ENCODE measurements at places on chromosomes 4 and X.

- DNase-seq: no peak
Measured at GRCh38 chr4:173282626-173283025, 51.5 kb downstream of the HMGB2 start.

DNA sequence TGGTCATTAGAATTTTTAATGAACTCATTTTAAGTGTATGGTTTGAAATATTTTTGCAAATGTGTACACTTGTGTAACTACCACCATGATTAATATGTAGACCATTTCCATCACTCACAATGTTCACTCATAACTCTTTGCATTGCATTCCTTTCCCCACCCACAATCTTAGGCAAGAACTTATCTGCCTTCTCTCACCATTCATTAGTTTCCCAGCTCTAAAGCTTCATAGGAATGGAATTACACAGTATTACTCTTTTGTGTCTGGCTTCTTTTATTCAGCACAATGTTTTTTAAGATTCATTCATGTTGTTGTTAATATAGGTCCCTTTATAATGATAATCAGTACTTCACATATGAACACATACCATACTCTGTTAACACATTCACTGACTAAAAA is 106.1 kb downstream of the ARAP2 start:
- no peak for DNase-seq

DNA sequence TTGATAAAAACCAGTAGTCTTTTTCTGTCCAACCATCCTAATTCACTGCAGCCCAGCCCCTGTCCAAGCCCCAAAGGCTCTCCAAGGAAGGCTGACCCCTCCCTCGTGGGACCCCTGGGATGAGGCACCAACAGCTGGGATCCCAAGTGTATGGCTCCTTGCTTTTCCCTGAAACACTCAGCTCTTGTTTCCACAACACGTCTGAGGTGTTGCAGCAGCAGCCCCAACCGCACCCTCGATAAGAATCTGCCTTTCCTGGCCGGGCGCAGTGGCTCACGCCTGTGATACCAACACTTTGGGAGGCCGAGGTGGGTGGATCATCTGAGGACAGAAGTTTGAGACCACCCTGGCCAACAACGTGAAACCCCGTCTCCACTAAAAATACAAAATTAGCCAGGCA is 17.0 kb upstream of the ATP6AP2 start:
- DNase-seq: no peak

- no peak for DNase-seq
Measured at GRCh38 chr4:6826781-6827508, 44.4 kb downstream of the KIAA0232 start.

DNA sequence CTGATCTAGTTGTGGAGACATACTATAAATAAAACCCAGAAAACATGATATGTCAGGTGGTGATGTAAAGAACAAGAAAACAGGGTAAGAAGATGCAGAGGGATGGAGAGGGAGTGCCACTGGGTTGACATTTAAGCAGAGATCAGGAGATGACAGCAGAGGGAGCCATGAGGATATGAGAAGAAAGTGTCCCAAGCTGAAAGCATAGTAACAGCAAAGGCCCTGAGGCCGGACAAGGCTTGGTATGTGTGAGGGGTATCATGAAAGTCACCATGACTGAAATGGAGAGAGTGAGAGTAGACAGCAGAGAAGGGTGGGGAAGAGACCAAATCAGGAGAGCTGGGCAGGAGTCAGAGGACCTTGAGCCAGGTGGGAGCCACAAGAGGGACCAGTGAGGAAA is 3.4 kb downstream of the GPKOW start:
- no peak for DNase-seq

GRCh38 chr4:149108626-149109025 is 666.4 kb upstream of the NR3C2 start:
- DNase-seq: no peak

- no peak for DNase-seq
Measured at GRCh38 chr4:153038623-153039311, 102.6 kb downstream of the FHDC1 start.

GRCh38 chr4:17153572-17153971 is 255.1 kb upstream of the LDB2 start:
- DNase-seq: no peak

GRCh38 chr4:130183766-130184165 is 1087.8 kb downstream of the C4orf33 start:
- no peak for DNase-seq

GRCh38 chr4:55545641-55546505 is 836 bp downstream of the CLOCK start:
- no peak for DNase-seq

- DNase-seq: no peak
Measured at GRCh38 chrX:13495232-13495631, 74.2 kb upstream of the EGFL6 start.

DNA sequence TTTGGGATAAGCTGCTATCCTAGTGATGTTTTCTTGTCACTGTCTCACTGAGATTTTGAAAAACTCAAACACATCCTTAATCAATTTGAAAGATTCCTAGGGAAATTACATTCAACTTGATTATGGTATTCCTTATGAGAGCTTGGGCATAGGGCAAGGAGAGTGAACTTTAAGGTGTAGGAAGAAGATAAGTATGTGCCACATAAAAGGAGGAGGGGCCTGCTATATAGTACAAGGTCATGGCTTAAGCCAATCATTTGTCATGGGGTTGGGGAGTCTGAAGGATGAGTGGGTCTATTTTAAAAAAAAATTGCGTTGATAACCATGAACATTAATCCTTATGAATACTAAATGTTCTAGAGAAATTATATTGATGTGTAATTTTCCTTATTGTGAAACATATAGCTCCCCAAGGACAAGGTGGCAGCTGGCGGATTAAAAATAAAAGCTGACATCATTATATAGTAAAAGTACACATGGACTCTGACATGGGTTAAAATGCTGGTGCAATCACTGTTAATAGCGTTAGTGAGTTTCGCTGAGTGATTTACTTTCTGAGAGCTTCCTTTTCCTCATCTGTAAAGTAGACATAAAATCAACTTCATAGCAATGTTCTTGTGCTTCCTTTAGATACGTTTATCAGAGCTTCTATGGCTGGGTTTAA is 17.4 kb downstream of the GALNT7 start:
- DNase-seq: no peak

GRCh38 chr4:164529486-164529885 is 224.4 kb upstream of the SMIM31 start:
- DNase-seq: no peak

- no peak for DNase-seq
Measured at GRCh38 chr4:78940752-78941151, 1.5 kb upstream of the PAQR3 start.

GRCh38 chrX:23737413-23737812 is 5.7 kb downstream of the ACOT9 start:
- no peak for DNase-seq

DNA sequence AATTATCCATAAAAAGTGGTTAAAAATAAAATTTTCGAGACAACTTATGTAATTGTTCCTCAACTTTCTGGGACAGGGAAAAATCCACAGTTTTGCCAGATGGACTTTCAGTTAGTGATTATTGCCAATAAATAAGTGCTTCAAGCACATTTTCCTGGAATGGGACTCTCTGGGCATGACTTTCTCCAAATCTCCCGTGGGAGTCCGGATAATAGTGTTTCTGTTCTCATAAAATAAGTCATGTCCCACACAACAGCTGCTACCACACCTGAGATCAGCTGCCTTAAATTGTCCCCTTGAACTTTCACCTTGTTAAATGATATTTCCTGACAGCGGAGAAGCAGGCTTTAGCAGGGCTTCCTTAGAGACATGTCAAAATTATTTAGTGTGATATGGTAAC is 133.4 kb upstream of the NAP1L5 start:
- DNase-seq: no peak

- DNase-seq: no peak
Measured at GRCh38 chr4:135244056-135244455, 1042.5 kb upstream of the PABPC4L start.

GRCh38 chr4:2449051-2449450 is 19.9 kb upstream of the RNF4 start:
- DNase-seq: no peak

GRCh38 chrX:87571964-87572363 is 54.4 kb downstream of the KLHL4 start:
- no peak for DNase-seq

DNA sequence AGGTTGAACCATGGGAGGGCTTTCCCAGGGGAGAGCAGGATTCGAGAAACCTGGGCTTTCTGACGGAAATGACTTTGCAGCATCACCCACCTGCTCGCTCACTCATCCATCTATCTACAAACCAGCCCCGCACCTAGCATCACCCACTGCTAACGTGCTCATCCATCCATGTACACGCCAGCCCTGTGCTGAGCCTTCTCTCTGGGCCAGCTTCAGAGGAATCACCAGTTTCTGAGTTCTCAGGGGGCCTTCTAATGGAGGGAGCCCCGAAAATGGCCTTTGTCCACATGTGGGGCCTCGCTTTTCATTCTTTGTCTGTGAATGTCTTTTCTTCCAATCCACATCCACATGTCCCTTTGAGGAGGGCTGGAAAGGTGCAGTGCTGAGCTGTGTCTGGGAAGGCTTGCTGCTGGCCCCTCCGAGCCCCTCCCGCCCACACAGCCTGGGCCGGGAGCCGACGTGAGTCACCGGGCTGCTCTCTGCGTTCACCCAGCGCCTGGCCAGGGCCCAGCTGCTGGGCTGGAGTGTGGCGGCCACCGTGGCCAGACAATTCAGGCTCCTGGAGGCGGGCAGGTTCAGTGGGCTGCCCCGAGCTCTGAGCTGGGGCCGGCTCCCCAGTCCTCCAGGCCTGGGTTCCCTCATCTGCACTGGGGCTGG is 14.7 kb downstream of the SORCS2 start:
- DNase-seq: no peak

- DNase-seq: no peak
Measured at GRCh38 chr4:56007154-56007553, 58.4 kb downstream of the CEP135 start.

DNA sequence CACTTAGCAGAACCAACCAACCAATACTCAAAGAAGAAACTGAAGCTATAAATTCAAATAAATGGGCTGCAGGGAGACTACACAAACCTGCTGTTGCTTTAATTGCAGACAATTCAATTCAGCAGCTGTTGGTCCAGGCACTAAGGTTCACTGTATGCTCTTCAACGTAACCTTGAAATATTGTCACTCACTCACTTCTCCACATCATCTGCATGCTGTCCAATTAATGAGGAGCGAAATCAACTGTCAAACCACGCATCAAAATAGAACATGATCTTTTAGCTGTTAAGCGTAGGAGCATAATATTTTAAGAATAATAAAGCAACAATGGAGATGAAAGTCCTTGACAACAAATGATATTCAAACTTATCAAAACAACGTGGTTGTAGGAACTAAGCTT is 17.0 kb downstream of the ENOX2 start:
- DNase-seq: no peak

- DNase-seq: no peak
Measured at GRCh38 chr4:138952411-138952810, 63.2 kb upstream of the NOCT start.

DNA sequence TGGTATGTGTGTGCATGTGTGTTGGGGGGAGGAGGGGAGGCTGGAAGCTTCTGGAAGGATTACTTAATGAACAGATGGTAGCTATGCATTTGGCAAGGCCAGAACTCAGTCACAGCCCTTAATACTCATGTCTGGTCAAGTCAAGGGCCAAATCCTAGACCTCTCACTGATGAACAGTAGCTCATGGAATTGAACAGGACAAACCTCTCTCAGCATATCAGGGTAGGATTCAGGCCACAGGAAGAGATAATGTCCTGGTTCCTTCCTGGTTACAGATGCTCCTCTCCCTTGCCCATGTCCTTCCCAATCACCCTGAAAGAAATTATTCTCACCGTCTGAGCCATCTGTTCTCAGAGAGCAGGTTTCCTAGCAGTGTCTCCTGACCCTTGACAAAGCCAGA is 165.7 kb downstream of the SOWAHB start:
- DNase-seq: peak; percentile 62

DNA sequence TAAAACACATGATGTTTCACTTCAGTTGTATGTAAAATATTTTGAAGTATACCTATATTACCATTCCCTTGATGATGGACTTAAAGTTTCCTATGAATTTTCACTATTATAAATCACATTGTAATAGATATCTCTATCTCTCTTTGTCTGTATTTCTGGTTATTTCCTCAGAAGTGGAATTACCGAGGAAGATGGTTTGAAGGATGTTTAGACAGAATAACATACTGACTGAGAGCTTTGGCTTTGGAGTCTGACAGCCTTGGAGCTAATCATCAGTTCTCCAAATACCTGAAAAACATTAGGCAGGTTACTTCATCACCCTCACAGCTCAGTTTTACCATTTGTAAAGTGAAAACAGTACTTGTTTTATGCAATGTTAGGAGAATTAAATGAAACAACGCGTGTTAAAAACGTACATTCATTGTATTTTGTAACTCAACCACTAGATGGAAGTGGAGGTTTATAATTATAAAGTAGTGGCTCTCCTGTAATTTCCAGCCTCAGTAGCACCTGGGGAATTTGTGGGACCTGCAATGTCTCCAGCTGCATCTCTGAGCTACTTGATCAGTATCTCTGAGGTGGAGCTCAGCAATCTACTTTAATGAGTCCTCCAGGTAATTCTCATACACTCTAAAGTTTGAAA is 14.3 kb downstream of the JCHAIN start:
- no peak for DNase-seq

DNA sequence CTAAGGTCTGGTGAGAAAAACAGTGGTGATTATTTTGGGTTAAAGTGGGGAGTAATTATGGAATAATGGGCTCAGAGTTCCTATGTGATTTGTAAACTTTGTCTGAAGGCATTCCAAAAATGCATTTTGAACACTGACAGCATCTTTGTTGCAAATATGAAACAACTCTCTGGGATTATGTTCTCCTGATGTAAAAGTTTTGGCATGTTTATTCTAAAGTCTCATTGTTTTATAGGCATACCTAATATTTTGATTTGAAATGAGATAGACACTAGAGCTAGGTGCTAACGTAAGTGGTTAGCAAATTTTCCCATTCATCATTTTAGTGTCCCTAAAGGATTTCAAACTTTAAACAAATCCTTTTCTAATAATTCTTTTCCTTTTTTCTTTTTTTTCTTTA is 140.9 kb upstream of the ANXA3 start:
- DNase-seq: no peak

- DNase-seq: no peak
Measured at GRCh38 chrX:12903646-12904045, 2.8 kb upstream of the TLR8 start.

DNA sequence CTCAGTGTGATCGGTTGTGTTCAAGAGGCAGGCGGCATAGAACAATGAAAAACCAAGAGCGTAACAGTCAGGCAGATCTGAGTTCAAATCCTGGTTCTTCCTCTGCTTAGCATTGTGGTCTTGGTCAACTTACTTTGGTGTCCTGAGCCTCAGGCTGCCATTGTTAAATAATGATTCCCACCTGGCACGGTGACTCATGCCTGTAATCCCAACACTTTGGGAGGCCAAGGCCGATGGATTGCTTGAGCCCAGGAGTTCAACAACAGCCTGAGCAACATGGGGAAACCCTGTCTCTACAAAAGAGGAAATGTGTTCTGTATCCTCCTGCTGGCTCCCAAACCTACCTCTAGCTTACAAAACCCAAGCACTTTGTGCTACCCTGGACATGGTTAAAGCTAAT is 129.0 kb upstream of the STX18 start:
- no peak for DNase-seq

GRCh38 chrX:111511477-111511876 is at the start of gene SERTM2:
Gene SERTM2 (plus strand): TSS chrX:111511645. CDS start chrX:111518858, 7,213 bp downstream.
- no peak for DNase-seq

Measured in cerebellar nuclear complex (tissue), 1 donor.